ENCODE measurements at places on chromosomes 6 and 20.

- no peak for DNase-seq
Observed at GRCh38 chr6:162032620-162033019, 694.9 kb downstream of the PRKN start.

DNA sequence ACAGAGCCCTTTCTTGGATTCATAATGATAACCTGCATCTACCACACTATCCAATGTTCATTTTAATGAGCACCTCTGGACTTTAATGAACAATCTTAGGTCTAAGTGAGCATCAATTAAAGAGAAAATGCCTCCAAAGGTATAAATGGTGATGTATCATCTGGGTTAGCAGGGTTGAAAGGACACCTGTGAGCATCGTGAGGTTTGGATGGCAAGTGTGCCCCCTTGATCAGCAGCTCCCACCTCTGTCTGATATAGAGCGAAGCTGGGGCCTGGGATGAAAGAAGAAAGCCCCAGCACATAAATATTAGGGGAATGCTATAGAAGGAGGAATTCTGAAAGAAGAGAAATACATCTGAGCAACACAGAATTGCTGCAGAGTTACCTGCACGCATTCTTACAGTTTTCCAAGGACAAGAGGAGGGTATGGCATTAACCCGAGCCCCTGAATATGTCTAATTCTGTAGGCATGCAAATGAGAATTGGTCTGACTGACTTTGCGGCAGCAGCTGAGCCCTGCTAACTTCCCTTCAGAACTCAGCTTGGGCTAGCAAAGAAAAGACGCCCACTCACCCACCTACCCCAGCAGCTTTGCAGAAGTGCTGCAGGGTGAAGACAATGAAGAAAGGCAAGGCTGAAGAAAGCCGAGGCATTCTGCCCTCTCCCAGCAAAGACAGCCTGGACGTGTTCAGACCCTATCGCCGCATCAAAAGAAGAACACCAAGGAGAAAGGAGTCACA, 136.2 kb downstream of the GMPR start:
- DNase-seq = no peak

DNA sequence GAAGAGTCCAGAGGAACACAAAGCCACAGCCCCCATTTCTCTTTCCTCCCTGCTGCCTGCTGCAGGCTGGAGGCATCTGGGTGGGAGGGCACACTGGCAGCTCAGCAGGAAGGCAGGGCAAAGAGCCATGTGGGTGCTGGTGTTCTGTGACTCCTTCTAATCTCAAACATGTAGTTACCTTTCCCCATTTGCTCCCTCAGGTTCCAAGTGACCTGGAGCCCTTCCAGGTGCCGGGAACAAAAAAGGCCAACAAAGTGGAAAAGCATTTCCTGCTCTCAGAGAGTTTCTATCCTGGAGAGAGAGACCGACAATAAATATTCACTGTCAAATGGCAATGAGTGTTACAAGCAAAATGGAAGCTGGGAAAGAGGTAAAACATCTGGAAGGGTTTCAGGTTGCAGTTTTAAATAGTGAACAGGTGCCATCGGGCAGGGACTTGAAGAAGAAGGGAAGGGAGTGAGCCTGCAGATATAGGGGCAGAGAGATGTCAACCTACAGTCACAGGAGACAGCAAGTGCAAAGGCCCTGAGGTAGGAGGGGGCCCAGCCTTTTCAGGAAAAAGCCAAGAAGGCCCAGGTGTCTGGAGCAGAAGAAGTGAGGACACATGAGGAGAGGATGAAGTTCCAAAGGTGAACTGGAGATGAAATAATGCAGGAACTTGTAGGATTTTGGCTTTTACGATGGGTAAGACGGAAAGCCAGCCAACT, 43.6 kb upstream of the IYD start:
- DNase-seq = no peak

- no peak for DNase-seq
Observed at GRCh38 chr20:20214757-20215275, 153.1 kb upstream of the INSM1 start.

GRCh38 chr20:57128044-57128757, 138.2 kb downstream of the BMP7 start:
- DNase-seq = no peak

- DNase-seq = no peak
Observed at GRCh38 chr6:143068001-143068400, 7.3 kb downstream of the AIG1 start.

GRCh38 chr6:19450651-19451050, 386.5 kb upstream of the ID4 start:
- DNase-seq = no peak

GRCh38 chr20:38453941-38454340, 18.7 kb upstream of the RALGAPB start:
- DNase-seq = no peak

GRCh38 chr20:45851501-45851900, 5.7 kb downstream of the ACOT8 start:
- DNase-seq = no peak

DNA sequence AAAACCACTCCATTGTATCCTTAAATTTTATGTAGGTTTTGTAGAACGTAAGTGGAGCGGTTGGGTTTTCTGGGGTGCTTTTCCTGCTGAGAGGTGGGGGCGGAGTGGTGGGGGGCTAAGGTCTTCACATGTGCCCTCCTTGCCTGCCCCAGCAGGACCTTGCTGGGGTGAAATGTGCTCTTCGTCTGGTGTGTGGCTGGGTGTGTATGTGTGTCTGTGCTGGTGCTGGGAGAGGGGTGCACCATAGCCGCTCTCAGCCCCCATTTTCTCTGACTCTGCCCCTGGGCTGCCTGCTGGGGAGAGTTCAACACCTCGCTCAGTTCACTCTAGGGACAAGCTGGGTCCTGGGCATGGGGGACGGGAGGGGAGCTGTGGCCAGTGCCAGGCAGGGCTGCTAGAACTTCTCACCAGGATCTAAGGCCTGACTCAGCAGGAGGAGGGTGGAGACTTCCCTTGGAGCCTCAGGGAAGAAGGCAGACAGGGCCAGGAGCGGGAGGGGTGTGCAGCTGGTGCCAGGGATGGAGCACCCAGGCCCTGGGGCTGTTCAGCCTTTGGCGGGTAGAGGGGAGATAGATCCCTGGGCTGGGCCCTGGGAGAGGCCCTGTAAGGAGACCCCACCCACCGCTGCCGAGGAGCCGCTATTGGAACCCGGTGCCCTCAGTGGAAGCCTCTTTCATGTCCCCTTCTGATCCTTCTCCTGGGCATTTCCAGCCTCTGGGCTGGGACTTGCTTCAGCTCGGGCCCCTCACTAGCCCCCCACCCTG, 4.8 kb downstream of the SOX18 start:
- no peak for DNase-seq

GRCh38 chr20:42886046-42886445, 303.7 kb downstream of the PTPRT start:
- DNase-seq = no peak

DNA sequence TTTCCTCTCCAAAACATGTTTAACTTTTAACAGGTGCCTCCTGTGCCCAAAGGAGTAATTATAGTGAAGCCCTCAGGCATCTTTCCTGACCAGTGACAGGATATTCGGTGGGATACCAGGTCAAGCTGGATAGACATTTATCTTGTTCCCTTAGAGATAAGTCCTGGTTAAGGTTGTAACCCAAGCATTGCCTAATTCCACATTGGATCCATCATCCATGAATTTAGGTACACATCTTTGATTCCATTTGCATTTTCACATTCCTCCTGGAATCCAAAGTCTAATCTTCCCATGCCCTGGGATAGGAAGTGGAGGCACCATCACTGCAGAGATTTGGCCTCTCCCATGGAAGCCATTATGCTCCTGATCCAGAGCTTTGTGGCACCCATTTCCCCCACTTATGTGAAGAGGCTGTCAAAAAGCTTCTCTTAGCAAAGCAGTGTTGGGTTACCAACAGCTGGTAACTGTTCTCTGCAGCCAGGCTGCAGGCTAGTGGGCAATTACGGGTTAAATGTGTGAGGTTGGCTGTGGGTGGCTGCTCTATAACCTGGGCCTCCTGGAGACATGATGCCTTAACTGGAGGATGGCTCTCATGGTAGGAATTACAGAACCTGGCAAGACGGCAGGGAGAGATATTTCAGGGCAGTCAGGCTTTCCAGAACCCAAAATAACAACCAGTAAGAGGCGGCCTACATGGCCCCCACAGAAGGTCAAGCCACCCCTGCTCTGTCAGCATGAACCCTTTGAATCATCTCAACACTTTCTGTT, 96.9 kb upstream of the VGLL2 start:
- no peak for DNase-seq

Data from stimulated activated CD4-positive, alpha-beta T cell treated with anti-CD3 and anti-CD28 coated beads, Interleukin-1b, Interleukin-23, amount 100 ng/mL, for 4 hours (primary cell).